ENCODE measurements at places on chromosomes 4 and X. TPM values are rescaled to one million over a fixed set of nuclear protein-coding genes. Genes with fewer than 3 reads are reported as not detected.
A peak's percentile ranks its signal among the peaks of the same experiment; 100 is the strongest.

GRCh38 chrX:69069876-69070275 lies 95.4 kb downstream of the PJA1 start:
- no peak for DNase-seq

DNA sequence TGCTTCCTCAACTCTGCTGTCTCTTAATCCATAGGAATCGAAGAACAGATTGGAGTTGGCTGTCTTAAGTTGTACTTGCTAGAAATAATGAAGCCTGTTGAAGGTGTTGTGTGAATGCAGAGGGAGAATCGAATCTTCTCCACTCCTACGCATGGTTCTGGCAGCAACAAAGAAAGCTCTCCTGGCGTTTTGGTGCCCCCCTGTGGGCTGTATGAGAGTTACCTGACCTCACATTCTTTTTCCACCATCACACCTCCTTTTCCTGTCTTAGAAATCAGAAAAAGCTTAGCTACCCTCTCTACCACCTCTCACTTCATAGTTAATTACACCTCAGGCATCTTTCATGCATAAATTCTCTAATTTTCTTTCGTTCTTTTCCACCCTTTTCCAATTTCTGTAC lies 16.3 kb downstream of the KLF8 start:
- DNase-seq: peak; percentile 53

GRCh38 chr4:186622788-186623464 lies 67.6 kb upstream of the MTNR1A start:
- DNase-seq: no peak

DNA sequence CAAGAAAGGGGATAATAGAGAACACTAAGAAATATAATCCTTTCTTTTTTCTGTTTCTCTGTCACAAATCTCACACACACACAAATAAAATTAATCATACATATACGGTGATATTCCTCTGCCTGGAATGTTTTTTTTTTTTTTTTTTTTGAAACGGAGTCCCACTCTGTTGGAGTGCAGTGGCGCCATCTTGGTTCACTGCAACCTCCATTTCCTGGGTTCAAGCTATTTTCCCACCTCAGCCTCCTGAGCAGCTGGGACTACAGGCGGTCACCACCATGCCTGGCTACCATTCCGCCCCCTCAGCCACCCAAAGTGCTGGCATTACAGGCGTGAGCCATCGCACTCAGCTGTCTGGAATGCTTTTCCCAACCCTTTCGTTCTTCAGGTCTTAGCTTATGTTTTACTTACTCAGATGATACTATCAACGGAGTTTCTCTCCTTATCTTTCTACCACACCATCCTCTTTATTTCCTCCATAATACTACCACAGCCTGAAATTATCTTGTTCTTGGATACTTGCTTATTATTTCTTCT lies 69.3 kb downstream of the ANKRD17 start:
- no peak for DNase-seq

DNA sequence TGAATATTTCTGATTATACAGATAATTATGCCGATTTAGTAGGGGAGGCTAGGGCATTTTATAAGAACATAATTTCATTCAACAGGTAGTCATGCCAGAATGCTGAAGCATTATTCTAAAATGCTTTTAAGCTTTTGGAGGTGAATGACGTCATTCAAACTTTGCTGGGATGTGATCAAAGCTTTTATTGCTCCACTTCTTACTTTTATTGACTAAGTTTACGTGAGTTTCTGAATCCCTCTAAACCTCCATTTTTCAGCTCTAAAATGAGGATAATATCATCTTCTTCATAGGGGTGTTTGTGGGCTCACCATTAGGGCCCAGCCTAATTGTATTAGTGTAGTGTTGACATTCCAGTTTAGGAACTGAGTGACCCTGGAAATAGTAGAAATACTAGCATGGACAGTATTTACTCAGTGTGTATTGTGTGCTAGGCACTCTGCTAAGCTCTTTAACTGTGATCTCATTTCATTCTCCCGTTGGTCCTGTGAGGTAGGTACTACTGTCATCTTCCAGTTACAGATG lies 3.0 kb downstream of the WWC2 start:
- DNase-seq: no peak

DNA sequence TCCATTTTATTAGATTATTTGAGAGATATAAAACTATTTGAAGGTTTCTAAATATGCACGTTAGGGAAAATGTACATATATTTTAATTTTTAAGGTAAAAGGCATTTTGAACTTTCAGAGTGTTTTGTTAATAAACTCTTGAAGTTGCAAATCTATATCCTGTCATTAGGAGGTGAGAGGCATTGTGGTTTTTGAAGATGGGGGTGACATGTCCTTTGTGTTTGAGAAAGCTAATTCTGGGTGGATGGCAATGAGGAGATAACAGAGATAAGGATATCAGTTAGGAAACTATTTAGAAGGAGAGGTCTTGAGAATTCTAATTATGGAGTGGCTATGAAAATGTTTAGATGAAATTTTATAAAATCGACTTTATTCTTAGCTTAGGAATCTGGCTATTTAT lies 6.1 kb downstream of the STIM2 start:
- DNase-seq: no peak

DNA sequence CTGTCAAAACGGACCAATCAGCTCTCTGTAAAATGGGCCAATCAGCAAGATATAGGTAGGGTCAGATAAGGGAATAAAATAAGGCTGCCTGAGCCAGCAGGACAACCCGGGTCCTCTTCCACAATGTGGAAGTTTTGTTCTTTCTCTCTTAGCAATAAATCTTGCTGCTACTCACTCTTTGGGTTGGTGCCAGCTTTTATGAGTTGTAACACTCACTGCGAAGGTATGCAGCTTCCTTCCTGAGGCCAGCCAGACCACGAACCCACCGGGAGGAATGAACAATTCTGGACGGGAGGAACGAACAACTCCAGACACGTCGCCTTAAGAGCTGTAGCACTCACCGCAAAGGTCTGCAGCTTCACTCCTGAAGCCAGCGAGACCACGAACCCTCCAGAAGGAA lies 287.8 kb downstream of the RAPGEF2 start:
- no peak for DNase-seq

DNA sequence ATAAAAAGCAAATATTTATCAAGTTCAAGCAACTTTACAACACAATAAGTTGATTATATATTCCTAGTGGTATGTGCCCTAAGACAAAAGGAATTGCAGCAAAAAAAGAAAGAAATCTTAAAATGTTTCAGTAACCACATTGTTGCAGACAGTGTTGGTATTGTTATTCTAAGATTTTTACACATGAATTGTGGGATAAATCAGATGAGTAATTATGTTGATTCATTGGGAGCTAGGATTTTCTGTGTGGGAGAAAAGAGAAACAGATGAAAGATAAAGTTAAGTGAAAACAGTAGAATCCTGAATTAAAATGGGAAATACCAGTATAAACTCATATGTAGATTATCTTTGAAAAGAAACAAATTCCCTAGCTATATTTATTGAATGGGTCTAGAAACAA lies 362.4 kb downstream of the PPP3CA start:
- no peak for DNase-seq

DNA sequence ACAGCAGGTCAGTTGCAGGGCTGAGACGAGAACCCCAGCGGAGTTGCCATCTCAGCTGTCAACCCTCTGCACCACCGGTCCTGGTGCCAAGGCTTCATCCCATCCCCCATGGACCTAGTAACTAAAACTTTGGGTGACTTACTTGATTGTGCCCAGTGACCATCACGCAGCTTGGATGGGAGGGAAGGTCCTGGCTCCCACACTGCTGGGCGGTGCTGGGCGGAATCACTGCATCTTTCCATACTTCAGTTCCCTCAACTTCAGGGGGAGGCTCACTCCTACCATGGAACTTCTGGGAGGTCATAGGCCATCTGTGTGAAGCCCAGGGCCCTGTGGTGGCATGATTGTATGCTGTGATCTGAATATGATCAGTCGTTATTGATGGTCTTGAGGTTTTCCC lies 26.2 kb upstream of the JAKMIP1 start:
- no peak for DNase-seq

GRCh38 chr4:101596781-101597552 lies 193.6 kb upstream of the BANK1 start:
- DNase-seq: no peak

GRCh38 chr4:33218238-33218637 lies 2498.1 kb downstream of the PCDH7 start:
- no peak for DNase-seq

GRCh38 chr4:85774000-85774399 lies 299.1 kb downstream of the ARHGAP24 start:
- DNase-seq: no peak

DNA sequence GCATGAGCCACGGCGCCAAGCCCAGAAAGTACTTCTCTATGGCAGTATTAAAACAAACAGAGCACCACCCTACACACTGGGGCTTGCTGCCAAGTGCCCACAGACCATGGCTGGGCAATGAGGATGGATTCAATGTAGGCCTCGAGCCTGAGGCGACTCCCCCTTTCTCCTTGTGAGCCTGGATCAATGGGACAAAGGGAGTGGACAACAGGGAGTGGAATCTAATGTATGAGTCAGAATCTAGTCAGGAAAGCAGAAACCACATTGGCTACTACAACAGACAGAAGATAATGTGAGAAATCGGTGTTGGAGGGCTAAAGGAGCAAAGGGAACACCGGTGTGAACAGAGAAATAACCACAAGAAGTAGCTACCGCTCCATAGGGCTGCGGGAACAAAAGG lies 37.7 kb upstream of the OCIAD2 start:
- DNase-seq: no peak

- DNase-seq: no peak
Observed at GRCh38 chr4:74379912-74380311, 15.0 kb downstream of the EREG start.

DNA sequence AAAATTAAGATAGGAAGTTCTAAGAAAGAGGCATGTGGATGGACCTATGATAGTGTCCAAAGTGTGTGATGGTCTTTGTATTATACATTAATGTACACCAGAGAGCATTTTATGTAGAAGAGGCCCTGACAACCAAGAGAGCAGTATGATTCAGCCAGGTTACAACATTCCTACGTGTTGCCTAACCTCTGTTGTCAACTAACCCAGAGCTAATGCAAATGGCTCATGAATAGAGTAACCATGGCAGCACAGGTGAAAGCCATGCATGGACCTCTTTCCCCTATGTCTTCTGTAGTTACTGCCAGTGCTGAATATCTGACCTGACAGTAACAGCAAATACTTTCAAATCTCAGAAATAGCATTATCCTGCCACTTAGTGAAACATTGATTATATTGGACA lies 255.6 kb downstream of the NDST4 start:
- no peak for DNase-seq

DNA sequence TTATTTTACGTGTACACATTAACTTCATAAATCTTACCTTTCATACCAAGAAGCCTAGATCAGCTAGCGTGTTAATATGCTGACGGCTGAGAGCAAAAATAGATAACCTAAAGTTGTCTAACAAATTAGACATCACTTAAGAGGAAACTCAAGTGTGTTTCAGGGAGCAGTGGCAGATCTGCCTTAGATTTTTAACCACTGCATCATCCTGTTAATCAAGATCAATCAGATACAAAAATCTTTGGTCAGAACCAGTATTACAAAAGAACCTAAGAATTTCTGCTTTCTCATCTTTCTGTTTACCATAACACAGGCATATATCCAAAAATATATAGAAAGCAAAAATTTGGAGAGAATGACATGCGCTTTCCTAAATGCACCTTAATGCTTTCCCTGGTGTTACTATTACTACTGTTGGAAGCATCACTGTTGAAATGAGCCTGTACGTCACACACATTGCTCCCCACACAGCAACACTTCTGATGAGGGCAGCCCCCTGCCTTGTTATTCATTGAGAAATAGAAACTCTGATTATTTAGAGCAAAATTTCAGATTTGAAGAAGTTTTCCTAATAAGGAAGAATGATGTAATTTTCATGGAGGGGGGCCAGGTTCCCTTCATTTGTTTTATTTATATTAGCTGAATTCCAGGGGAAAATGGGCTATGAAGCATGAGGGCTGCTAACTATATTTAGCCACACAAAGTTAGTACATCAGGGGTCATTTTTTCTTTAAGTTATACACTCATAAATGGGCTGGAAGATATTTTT lies 152.3 kb downstream of the CBR4 start:
- DNase-seq: peak; percentile 79

DNA sequence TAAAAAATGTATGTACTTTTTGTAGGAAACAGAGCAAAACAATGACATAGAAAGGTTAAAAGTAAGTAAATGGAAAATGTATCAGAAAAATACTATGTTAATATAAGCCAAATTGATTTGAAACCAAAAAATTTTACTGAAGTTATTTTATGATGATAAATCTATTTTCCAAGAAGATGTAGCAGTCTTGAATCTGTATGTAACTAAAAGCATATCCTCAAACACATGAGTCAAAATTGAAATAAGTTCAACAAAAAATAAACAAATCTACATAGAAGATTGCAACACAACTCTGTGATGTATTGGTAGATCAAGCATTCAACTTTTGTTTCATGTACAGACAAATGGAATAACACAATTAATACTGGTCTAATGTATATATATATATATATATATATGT lies 450.0 kb downstream of the SPRY1 start:
- no peak for DNase-seq

- DNase-seq: no peak
Observed at GRCh38 chrX:24243188-24243587, 70.7 kb downstream of the SUPT20HL2 start.

DNA sequence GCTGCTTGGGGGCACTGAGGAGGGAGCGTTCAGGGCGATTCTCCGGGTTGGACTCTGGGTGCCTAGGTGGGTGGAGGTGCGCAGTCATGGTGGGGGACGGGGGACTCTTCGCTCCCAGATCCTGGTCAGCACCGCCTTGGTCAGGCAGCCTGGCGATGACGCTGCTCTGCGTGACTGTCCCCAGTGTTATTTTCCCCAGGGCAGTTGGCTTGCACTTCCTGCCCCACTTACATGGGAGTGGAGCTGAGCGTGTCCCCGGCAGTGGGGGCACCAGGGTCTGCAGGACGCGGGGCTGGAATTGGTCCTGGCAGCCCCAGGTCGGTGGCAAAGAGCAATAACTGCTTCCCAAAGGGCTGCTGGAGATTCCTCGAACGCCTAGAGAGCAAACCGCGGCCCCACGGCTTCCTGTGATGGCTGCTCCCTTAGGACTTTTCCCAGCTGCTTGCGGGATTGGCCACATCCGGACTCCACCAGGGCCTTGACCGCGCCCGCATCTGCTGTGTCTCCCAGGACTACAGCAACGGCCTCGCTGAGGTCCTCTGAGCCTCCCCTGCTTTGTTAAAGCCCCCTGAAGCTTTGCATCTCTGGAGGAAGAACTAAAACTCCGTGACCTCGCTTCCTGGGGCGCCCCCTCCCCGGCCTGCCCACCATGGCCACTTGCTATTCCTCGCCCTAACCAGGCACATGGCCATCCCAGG lies 35.3 kb upstream of the GPR78 start:
- no peak for DNase-seq

- no peak for DNase-seq
Observed at GRCh38 chr4:100736641-100737451, 219.0 kb upstream of the EMCN start.

- no peak for DNase-seq
Observed at GRCh38 chr4:11843927-11844326, 415.2 kb upstream of the HS3ST1 start.

- DNase-seq: no peak
Observed at GRCh38 chr4:110636171-110636679, 13.3 kb upstream of the PITX2 start.

- no peak for DNase-seq
Observed at GRCh38 chr4:177907736-177908424, 465.6 kb upstream of the AGA start.

Gene PHEX
- 21.6 TPM for polyA plus RNA-seq

Gene UGT2B17
- polyA plus RNA-seq: 0.54 TPM

Gene MAB21L2
- 0.07 TPM for polyA plus RNA-seq

Gene WDR17
- polyA plus RNA-seq: 7.4 TPM

Gene TEX13C
- not detected for polyA plus RNA-seq

Gene USP17L15
- not detected for polyA plus RNA-seq

Gene MTNR1A
- polyA plus RNA-seq: not detected

Gene GYPE
- polyA plus RNA-seq: 14.1 TPM

Gene SH3D19
- polyA plus RNA-seq: 54.2 TPM

Gene MMRN1
- polyA plus RNA-seq: 33.9 TPM

Gene SLC10A3
- polyA plus RNA-seq: 18.6 TPM

All from left lung (tissue), 14 donors.